T1000 (cell line): ENCODE measurements at places on chromosomes 3 and 15.

GRCh38 chr3:99697250-99697649 lies 58.9 kb downstream of the COL8A1 start:
- DNase-seq = no peak

- no peak for DNase-seq
Measured at GRCh38 chr3:60557122-60557521, 694.1 kb downstream of the FHIT start.

GRCh38 chr15:86054338-86054737 lies 25.3 kb upstream of the AGBL1 start:
- DNase-seq = no peak

GRCh38 chr3:65742914-65743313 lies 295.8 kb downstream of the MAGI1 start:
- DNase-seq = no peak

- no peak for DNase-seq
Measured at GRCh38 chr3:66539466-66539989, 38.7 kb upstream of the LRIG1 start.

GRCh38 chr15:68983961-68984481 lies 30.5 kb upstream of the NOX5 start:
- DNase-seq = no peak

- no peak for DNase-seq
Measured at GRCh38 chr3:160719710-160720109, 36.3 kb upstream of the PPM1L start.

DNA sequence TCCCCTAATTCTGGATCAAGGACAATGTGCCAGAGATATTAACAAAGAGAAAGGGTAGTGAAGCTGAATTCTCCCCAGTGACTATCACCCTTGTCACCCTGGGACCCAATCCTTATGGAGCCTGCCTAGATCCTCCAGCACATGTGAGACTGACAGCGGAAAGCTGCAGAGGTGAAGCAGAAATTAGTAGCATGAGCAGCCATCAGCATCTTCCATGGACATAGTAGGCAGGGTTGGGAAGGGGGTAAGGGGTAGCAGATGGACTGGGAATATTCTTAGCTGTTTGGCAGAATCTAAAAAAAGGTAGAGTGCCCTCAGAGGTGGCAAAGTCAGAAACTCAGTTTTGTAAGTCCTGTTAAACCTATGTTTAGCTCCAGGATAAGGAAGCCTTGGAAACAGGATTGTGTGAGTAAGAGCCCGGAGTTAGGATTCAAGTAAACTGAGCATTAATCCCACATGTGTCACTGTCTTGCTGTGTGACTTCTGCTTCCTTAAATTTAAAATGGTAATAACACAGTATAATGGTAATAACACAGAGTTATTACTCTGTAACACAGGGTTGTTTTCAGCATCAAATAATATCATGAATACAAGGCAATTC lies 14.5 kb downstream of the GOLIM4 start:
- no peak for DNase-seq

DNA sequence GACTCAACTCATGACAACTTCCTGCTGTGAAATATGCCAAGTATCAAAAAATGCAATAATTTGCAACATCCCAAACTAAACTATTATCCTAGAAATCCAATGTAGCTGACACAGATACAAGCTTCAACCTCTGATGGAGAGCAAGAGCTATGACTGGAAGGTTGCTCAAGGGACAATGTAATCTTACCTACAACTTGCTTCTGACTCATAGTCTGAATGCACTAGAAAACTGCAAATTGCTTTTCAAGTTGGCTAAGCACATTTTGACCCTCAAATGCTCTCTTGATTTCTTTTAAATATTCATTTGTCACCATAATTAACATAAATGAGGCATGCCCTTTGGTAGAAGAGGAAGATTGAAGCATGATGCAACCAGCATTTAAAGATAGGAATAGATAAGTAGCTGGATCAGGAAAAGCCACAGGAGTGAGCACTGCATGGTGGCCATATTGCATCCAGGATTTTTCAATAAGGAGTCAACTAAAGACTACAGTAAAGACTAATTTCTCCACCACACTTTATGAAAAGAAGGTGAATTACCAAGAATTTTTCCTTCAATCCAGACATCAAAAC lies 630.8 kb upstream of the GBE1 start:
- no peak for DNase-seq

DNA sequence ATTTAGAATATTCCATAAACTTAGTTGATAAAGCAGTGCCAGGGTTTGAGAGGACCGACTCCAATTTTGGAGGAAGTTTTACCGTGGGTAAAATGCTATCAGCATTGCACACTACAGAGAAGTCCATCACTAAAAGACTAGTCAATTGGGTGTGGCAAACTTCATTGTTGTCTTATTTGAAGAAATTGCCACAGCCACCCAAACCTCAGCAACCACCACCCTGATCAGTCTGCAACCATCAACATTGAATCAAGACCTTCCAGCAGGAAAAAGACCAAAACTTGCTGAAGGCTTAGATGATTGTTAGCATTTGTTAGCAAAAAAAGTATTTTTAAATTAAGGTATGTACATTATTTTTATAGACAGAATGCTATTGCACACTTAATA lies 60.5 kb downstream of the KLF13 start:
- no peak for DNase-seq

- DNase-seq = no peak
Measured at GRCh38 chr3:48518638-48519276, 14.8 kb upstream of the SHISA5 start.

DNA sequence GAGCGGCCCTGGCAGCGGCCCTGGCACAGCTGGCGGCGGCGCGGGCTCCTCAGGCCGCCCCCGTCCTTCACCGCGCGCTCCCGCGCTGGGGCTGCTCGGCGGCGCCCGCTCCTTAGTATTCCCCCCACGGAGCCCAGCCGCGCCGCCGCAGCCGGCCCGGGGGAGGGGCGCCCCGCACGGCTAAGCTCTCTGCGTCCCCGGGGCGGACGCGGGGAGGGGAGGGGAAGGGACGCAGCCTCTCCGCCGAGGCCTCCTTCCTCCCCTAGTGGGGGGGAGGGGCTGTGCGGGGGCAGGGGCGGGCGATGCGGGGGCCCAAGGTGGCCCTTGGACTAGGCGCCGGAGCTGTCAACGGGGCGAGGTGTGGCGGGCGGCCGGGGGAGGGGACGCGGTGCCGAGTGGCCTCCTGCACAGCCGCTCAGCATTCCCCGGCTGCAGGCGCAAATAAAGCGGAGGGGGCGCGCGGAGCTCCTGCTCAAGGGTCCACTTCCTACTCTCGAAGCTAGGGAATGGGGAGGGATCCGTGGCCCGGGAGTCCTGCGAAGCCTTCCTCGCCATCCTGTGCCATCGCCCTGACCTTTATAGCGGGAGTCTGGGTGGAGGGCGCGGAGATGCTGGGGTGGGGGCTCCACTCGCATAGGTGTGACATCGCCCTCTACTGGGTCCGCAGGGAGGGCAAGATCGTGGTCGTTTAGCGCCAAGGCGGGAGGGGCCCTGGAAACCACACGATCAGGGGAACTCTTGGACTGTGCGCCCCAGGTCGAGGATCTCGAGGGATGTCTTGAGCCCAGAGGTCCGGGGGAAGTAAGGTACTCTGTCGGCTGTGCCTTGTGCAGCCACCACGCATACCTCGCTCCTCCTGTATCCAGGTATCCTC lies 22.2 kb downstream of the EPHB3 start:
- no peak for DNase-seq

DNA sequence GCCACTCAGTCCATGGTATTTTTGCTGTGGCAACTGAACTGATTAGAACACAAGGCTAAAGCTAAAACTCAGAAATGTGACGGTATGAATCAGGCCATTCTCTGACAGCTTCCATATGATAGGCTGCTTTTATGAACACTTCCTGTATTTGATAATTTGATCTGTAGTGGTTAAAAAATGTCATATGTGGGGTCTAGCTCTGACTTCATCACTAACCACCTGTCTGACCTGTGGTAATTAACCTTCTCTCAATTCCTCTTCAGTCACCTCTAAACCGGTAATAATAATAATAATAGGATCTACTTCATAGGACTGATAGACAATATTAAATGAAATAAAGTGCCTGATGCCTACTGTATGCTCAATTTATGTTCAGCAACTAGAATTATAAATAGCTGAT lies 223.2 kb downstream of the MBNL1 start:
- no peak for DNase-seq

GRCh38 chr3:126035362-126036050 lies 48.4 kb downstream of the SLC41A3 start:
- DNase-seq = no peak

GRCh38 chr15:70469651-70470555 lies 293.5 kb downstream of the UACA start:
- no peak for DNase-seq

DNA sequence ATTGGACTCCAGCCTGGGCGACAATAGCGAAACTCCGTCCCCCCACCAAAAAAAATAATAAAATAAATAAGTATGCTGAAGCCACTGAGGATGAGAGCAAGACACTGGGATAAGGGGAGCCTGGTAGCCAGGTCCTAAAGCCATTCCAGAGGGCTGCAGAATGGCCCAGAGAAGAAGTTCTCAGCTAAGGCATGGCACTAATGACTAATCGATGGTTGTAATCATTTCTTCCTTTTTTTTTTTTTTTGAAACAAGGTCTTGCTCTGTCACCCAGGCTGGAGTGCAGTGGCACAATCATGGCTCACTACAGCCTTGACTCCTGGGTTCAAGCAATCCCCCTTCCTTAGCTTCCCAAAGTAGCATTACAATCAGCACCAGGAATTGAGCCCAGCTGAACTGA lies 25.6 kb upstream of the ZNF774 start:
- no peak for DNase-seq

- DNase-seq = no peak
Measured at GRCh38 chr3:128270559-128271492, 117.5 kb downstream of the EEFSEC start.

- no peak for DNase-seq
Measured at GRCh38 chr3:102410616-102411015, 24.2 kb upstream of the ZPLD1 start.

DNA sequence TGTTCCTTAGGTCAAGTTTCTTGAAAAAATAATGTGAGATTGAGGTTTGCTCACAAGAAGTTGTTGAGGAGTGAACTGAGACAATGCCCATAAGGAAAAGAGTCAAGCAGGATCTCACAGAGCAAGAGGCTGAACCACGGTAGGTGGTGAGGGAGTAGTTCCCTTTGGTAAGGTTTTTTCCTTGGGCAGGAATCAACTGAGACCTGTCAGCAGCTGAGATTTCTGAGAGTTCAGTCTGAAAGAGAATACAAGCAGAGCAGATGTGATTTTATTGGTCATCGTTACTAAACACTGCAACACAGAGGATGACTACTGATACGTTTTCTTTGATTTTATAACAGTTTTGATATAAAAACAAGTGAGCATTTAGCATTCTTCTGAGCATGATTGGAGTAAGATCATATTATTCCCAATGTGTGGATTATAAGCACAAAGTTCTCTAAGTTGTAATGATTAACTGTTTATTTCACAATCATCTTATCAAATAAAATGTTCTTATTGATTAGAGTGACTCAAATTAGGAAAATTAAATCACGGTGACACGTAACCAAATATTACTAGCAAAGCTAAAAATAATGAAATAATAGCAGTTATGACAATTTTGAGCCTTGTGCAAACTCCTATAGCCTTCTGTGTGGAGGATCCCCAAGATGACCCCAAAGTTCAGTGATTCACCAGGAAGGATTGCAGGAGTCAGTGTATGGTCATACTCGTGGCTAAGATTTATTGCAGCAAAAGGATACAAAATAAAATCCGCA lies 346.2 kb upstream of the ZNF717 start:
- DNase-seq = peak; percentile 37

DNA sequence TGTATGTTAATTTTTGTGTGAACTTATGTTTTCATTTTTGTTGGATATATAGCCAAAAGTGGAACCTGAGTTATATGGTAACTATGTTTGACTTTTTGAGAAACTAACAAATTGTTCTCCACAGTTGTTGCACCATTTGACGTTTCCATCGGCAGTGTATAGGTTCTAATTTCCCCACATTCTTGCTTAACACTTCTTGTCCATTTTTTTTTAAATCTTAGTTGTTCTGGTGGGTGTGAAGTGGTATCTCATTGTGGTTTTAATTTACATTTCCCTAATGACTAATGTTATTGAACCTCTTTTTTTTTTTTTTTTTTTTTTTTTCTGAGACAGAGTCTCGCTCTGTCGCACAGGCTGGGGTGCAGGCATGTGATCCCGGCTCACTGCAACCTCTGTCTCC lies 8.0 kb downstream of the NISCH start:
- no peak for DNase-seq

DNA sequence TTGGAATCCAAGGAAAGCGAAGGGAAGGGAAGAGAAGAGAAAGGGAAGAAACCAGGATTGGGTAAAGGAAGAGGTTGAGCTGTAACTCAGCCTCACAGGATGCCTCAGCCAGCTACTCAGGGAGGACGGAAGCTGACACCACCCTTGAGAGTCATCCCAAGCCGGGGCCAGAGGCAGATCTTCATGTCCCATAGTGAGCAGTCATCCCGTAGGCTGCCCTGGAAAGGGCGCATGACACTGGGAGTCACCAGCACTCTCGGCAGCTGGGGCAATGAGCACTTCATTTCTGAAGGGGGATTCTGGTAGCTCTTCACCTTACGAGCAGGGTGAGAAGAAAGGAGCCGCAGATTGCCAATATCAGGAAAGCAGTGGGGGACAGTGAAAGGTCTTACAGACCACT lies 60.1 kb upstream of the PCSK6 start:
- DNase-seq = no peak

DNA sequence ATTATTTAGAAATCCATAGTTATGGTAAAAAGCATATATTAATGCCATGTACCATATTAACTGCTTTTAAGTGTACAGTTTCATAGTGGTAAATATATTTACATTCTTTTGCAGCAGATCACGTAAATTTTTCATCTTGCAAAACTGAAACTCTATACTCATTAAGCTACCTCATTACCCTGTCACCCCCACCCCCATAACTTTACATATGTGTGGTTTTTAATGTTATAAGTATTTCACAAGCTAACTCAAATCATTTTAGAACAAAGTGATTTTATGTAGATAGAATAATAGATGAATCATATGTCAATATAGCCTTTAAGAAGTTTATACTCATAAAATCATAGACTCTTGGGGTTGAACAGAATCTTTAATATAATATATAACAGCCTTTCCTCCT lies 7.1 kb upstream of the TP63 start:
- DNase-seq = no peak

- no peak for DNase-seq
Measured at GRCh38 chr3:88267-88666, 108.3 kb upstream of the CHL1 start.

GRCh38 chr15:66369773-66370651 lies 13.5 kb upstream of the TIPIN start:
- no peak for DNase-seq

- DNase-seq = no peak
Measured at GRCh38 chr15:56351957-56352506, 13.2 kb upstream of the TEX9 start.

DNA sequence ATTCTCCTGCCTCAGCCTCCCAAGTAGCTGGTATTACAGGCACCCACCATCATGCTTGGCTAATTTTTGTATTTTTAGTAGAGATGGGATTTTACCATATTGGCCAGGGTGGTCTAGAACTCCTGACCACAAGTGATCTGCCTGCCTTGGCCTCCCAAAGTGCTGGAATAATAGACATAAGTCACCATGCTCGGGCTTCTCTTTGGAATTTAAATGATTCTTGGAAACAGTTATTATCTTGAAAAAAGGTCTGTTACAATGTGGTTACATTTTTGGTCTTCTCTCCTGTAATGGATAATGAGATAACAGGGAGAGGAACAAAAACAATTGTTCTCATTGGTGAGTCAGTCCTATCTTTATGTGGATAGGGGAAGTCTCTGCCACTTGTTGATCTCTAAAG lies 59.8 kb upstream of the AADACL2 start:
- DNase-seq = no peak
